Regular cardiac myocyte (primary cell): ENCODE measurements at places on chromosomes 5 and 9. TPM values are rescaled to one million over a fixed set of nuclear protein-coding genes. Genes with fewer than 3 reads are reported as not detected.

Gene SOWAHA
- total RNA-seq, result under 0.01 TPM in 1 of 2 replicates, not detected in the other

Gene PCDHA9
- total RNA-seq, result under 0.01 TPM in 2 replicates

Gene ADCY2
- not detected in 2 replicates for total RNA-seq

Gene RNF183
- total RNA-seq, result not detected in 2 replicates

Gene ROPN1L
- total RNA-seq, result 0.28 and 0.38 TPM in 2 replicates
